ENCODE measurements at places on chromosomes 3 and 15.

DNA sequence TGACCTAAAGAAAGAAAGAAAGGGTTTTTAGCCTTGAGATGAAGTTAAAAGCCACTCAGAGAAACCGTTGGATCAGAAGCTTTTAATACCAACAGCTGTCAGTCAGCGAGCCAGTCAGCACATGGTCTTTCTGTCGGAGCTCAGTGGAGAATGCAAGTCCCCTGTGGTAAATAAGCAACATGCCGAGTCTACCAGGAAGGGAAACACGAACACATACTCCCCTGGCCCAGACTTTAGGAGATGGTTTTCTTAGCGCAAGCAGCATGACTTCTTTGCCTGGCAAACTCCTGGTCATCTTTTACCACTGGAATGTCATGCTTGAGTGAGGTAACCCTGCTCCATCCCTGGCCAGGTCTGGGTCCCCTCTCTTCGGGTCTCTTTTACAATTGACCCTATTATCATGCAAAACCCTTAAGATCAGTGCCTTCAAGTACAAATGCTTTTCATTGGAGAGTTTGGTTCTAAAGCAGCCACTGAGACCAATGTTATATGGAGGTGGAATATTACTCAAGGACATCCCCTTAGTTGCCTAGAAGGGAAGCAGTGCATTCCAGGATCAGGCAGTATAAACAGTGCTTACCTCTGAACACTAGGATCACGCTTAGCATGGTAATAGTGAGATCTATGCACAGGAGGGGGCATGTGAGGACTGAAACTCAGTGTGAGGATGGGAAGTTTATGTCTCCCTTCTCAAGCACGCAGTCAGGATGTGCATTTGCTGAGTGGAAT, 28.2 kb downstream of the SLCO3A1 start:
- no peak for DNase-seq

- no peak for DNase-seq
These were observed 32.2 kb downstream of the ANAPC13 start for GRCh38 chr3:134453631-134454030.

- DNase-seq = no peak
These were observed 2.2 kb downstream of the MAPK6 start for GRCh38 chr15:52021128-52021671.

DNA sequence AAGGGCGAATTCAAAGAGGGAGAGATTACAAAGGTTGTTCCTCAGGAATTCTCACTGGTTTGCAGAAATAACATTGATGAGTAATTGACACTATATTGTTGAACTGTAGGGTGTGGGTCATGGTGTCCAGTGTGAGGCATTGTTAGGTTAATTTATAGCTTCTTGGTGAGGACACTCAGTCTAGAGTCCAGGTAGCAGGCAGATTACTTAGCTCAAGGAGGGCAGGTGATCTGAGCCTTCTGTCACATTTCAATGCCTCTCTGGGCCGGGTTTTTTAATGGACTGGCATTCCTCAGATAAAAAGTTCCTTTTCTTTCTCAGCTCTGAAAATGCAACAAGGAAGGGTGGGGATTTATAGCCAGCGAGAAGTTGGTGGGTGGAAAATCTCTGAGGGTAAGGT, 194.2 kb upstream of the PROK2 start:
- no peak for DNase-seq

DNA sequence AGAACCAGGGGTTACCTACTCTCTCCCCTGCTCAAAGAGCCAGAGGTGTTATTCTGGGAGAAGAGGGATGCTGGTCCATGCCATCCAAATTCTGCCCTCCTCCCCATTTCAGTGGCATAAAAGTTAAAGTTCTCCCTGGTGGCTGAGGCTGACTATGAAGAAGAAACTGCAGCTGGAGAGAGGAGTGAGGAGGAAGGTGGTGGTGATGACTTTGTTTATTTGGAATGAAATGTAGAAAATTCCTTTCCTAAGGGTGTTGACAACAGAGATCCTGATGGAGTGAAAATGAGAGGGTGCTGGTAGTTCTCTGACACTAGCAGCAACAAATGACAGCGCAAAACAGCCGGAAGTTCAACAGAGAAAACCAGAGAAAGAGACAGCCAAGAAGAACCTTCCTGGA, 100.4 kb downstream of the PCCB start:
- DNase-seq = no peak

- DNase-seq = no peak
These were observed 334.2 kb upstream of the IL12A start for GRCh38 chr3:159654183-159655134.

GRCh38 chr15:95937128-95937528, 393.4 kb upstream of the NR2F2 start:
- DNase-seq = no peak

- DNase-seq = no peak
These were observed 25.8 kb downstream of the P2RY1 start for GRCh38 chr3:152860736-152861135.

DNA sequence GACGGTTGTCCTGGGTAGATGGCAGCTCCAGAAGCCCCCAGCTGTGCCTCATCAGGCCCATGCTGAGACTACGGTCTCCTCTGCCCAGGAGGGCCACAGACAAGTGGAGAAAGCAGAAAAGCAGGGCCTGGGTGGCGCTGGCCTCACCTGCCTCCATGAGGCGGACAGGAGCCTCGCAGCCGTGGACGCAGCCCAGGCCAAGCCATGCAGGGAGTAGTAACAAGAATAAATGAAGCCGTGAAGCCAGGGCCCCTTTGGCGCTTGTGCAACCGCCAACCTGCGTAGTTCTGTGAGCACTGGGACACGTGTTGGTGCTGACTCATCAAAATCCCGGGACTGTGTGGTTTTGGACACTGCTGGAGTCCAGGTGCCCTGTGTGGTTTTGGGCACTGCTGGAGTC, 12.3 kb upstream of the MUC4 start:
- no peak for DNase-seq

- DNase-seq = no peak
These were observed 33.3 kb upstream of the VPS33B start for GRCh38 chr15:91055548-91056331.

Measured in vagina (tissue), 2 donors.